ENCODE measurements at places on chromosomes 11 and 22.
A peak's percentile ranks its signal among the peaks of the same experiment; 100 is the strongest.

- no peak for DNase-seq
These were observed 296.6 kb downstream of the TBC1D22A start for GRCh38 chr22:47059076-47059475.

DNA sequence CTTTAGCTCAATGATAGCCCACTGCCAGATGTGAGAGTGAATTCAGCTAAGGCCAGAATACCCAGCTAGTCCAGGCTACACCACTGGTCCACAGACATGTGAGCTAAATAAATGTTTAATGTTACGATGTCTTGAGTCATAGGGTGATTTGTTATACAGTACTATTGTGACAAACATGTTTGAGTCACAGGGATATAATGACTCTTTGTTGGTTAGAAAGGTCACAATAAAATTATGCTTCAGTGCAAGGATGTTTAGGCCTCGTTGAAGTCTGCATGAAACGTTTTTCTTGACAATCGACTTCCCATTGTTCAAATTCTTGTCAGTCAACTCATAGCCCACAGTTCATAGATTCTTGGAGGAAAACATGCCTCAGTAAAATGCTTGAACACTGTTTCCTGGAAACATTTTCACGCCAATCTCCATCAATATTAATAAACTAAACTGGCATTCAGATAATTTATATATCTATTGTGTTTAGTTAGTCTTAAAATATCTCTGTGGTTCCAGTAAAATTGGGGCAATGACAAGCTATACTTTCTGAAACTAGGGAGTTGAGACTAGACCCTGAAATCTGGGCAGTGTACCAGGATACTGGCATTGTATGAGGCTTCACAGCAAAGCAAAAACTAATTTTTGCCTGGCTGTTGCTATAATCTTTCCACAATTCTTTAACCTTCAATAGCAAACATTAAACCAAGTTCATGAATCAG, 650.8 kb upstream of the KIRREL3 start:
- DNase-seq: peak; percentile 79

- DNase-seq: peak; percentile 44
These were observed 11.2 kb upstream of the IGLL1 start for GRCh38 chr22:23591201-23591791.

DNA sequence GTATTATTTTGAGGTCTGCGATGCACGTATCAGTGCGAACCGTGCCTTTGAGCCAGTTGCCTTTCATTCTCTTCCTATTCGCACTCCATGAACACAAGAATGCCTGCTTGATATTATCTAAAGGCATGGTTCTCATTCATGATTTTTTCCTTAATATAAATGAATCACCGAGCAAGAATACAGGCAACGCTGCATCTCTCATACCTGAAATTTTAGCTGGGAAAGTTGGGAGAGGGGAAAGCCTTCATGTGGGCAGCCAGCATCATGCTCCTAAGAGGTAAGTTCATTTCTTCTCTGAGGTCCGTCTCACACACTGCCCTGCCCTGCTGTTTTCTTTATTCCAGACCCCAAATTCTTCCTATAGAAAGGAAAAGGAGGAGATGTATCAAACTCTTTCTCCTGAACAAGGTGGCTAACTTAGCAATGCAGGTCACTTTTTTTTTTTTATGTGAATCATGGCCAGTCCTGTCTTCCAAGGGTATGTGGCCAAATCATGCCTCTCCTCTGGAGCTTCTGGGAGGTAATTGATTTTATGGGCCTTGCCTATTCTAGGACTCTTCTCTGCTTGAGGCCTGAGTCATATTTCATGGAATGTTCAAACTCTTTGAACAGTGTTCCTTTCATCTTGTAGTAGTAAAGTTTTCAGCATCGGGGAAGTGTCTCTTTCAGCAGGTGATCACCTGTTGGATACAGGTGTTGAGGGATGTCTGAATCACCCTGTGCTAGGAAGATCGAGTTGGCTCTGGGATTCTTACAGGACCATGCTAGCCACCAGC, 3.2 kb downstream of the GLB1L2 start:
- DNase-seq: no peak

GRCh38 chr11:102187416-102188151, 77.3 kb downstream of the YAP1 start:
- DNase-seq: peak; percentile 65

- DNase-seq: peak; percentile 14
These were observed 531 bp downstream of the PIM3 start for GRCh38 chr22:49961005-49961600.

DNA sequence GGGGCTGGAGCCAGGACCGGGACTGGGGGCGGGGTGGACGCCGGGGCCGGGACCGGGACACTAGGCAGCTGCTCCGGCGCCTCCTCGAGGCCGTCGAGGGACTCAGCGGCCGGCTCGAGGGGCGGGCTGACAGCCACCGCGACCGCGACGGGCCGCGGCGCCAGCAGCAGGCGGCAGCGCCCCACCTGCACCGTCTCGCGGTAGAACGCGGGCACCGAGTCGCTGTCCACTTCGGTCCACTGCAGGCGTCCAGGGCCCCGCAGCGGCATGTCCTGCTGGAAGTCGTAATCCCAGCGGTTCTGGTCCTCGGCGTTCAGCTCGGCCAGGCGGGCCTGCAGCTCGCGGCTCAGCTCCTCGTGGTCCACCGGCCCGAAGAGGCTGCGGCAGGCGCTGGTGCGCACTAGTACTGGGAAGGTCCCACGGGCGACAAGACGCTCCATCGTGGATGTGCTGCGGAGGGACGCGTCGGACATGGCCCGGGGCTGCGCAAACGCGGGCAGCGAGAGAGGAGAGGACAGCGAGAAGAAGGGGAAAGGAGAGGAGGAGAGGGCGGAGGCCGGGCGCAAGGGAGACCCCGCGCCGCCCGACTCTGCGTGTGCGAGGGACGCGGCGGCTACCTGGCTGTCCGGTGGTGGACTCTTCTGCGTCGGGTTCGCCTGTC, 428 bp downstream of the CDKN1C start:
- DNase-seq: peak; percentile 53

GRCh38 chr11:75524665-75525432, 892 bp downstream of the GDPD5 start:
- peak; percentile 53 for DNase-seq

GRCh38 chr22:43530349-43531201, 118.8 kb downstream of the MPPED1 start:
- no peak for DNase-seq

DNA sequence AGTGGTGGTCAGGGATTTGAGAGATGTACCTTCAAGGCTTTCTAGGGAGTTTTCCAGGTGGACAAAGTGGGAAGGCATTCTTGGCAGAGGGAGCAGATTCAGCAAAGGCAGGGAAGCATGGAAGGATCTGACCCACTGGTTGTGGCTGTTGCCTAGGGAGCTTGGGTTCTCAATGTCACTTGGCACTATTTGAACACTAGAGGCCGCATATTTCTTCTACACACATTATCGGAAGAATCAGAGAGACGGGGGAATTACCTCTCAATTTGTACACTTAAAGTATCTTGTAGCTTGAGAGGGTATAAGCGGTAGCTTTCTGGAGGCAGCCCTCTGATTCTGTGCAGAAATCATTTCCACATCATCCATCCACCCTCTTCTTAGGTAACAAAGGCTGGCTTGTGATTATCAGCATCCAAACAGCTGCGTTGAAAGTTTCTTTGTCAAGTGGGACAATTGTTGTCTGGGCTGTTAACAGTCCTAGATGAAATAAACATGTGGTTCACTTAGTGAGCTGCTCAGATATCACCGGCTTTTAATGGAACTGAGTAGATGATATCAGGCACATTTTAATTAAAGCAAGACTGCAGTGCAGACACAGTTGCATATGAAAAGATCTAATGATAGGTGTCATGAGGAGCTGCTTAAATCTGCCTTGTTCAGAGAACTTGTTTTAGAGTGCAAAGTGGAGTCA, 2.6 kb downstream of the NELL1 start:
- no peak for DNase-seq

- DNase-seq: no peak
These were observed 9.2 kb downstream of the RELA start for GRCh38 chr11:65653229-65654225.

GRCh38 chr11:88421530-88421929, 84.0 kb upstream of the CTSC start:
- DNase-seq: no peak

DNA sequence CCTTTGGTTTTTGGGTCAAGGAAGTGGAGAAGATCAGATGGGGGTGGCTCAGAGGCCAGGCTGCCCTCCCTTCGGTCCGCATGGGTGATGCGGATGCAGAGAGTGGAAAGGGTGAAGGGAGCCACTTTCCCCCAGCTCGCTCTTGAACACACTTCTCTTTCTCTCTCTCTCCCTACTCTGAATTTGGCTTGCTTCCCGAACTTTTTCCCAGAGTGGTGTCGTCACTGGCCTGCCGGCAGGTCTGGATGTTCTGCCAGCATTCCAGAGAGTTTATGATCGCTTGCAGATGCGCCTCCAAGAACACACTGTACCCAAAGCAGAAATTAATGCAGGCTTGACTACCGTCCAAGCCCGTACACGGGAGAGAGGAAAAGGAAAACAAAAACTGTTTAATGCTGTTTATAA, 103.2 kb downstream of the ZBTB16 start:
- DNase-seq: peak; percentile 88

- DNase-seq: peak; percentile 87
These were observed 25.1 kb upstream of the FJX1 start for GRCh38 chr11:35593143-35593542.

GRCh38 chr22:48829908-48830307, 997.8 kb downstream of the BRD1 start:
- no peak for DNase-seq

DNA sequence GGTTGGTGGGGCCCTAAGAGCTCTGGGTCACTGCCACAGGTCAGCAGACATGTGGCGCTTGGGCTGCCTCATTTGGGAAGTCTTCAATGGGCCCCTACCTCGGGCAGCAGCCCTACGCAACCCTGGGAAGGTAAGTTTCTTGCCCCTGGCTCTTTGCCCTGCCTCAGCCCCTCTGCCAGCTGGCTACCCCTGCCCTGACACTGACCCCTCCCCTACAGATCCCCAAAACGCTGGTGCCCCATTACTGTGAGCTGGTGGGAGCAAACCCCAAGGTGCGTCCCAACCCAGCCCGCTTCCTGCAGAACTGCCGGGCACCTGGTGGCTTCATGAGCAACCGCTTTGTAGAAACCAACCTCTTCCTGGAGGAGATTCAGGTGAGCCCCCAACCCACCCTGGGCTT, 1.9 kb downstream of the SCYL1 start:
- DNase-seq: no peak

All from fibroblast of skin of back (primary cell).